ENCODE measurements at places on chromosomes 12 and 14.

GRCh38 chr14:69323266-69323998 lies 63.5 kb downstream of the GALNT16 start:
- no peak for DNase-seq

DNA sequence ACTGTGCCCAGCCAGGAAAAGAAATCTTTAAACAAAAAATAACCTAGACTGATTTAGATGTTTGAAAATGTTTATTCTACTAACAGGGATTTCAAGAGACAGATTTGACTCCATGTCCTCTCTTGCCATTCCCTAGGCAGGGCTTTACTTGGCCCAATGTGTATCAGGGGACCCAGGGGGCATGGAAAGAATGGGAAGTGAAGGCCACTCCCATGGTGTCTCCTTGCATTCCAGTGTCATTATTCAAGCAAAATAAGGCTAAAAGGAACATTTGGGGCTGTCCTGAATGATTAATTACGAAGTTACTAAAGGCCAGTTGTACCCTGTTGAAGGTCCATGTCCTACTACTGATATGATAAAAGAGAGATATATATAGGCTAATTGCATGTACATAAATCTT lies 151.9 kb upstream of the ATF7IP start:
- no peak for DNase-seq

GRCh38 chr12:103642240-103642864 lies 55.3 kb downstream of the STAB2 start:
- no peak for DNase-seq

DNA sequence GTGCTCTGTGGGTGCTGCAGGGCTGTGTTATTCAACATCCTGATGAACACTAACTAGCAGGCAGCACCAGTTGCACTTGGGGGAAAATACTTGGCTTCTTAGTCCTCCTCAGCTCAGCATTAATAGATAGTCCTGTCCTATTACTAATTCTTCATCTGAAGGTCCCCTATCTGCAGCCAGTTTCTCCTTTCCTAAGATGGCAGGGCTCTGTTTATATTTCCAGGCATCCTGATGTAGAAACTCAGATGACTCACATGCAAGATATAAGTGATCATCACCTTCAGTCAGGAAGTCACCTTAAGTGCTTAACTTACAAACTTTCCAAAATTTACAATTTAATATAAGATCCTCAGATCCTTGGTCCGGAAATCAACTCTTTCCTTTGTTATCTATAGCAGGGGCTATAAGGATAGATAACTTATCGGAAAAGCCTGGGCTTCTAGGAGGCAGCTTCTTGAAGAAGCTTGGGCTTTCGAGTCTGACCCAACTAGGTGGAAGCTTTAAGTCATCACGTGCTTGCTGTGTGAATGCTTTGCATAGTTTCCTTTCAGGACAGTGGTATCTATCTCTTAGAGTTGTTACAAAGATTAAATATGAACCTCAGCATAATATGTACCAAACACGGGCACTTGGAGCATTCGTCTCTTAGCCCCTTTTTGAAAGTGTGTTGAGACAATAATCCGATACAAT lies 181.0 kb upstream of the GRIP1 start:
- DNase-seq = no peak

DNA sequence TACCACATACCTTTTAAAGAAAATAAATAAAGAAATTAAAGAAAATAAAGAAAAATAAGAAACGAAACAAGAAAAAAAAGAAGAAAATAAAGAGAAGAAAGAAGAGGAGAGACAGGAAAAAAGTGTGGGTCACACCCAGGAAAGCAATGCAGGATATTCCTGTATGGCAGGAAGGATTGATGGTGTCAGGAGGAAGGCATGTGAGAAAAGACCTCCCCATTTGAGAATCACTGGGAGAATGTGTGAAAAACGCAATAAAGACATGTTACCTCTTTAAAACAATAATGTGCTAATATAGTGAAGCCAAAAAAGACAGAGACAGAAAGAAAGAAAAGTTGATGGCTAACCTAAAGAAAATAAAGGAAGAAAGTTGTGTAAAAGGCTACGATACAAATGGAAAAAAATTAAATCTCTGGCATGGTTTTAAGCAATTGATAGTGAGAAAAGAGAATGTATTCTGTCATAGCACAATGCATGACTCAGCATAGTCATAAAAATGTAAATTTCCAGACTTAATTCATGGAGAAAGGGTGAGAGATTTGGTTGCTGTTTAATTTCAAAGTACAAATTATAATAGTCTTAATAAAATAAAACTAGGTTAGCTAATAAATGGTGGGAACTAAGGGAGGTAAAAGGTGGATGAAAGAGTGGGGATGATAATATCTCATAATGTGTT lies 24.3 kb upstream of the FOXG1 start:
- peak; percentile 37 for DNase-seq

GRCh38 chr14:105400016-105400415 lies 1.7 kb downstream of the TEX22 start:
- no peak for DNase-seq

DNA sequence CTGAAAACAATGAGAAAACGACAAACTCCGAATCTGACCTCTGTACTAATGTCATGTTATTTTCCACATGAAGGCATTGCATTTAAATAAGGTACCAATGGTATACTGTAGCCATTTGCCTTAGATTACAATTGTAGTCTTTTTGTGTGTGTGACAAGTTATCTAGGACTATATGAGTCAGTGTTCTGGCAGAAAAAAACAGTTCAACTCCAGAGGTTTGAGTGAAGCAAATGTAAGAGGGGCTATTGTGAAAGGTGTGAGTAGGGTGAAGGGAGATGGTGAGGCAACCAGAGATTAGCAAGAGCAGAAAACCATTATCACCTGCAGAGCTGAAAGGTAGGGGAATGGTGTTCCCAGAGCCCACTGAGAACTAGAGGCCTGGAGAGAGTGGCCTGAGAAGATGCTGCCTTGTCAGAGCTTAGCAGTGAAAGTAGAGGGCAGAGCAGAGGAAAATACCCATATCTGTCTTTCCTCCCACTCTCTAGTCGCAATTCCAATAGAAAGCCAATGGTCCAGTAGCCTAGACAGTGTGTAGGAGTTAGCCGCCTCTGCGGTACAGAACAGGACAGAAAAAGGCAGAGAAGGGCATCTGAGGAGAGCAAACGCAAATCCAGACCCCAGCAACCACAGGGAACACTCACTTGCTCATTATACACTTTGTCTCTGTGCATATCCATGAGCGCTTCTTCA lies 112.2 kb downstream of the DYRK2 start:
- no peak for DNase-seq

DNA sequence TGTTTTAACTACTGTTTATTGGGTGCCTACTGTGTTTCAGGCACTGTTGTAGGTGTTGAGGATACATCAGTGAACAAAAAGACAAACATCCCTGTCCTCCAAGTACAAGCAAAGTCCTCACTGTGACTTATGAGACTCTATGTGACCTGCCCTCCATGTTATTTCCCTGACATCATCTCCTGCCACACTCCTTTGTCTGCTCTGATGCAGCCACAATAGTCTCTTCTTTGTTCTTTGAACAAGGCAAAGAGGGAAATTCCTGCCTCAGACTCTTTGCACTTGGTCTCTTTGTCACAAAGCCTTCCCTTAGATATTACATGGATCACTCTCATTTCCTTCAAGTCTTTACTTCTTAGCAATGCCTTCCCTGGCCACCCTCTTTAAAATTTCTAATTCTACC lies 240.1 kb upstream of the SRRM4 start:
- no peak for DNase-seq
